Caco-2 (cell line): ENCODE measurements at places on chromosomes 12 and 14. TPM values are rescaled to one million over a fixed set of nuclear protein-coding genes. Genes with fewer than 3 reads are reported as not detected.

GRCh38 chr12:27705263-27705662 lies 5.4 kb upstream of the MRPS35 start:
- DNase-seq: peak; percentile 40

Gene TAS2R7
- total RNA-seq: not detected in 2 replicates

Gene IL23A
- total RNA-seq: 0.48 TPM in 1 of 2 replicates, not detected in the other

GRCh38 chr12:6925540-6926279 lies 2.0 kb upstream of the ATN1 start:
- DNase-seq: peak; percentile 45

- DNase-seq: no peak
Observed at GRCh38 chr12:464484-465267, 4.9 kb downstream of the B4GALNT3 start.

GRCh38 chr14:105660816-105661531 lies 134.6 kb downstream of the TMEM121 start:
- no peak for DNase-seq

- DNase-seq: no peak
Observed at GRCh38 chr12:110929818-110930217, 9.4 kb upstream of the MYL2 start.

GRCh38 chr12:106814714-106815113 lies 40.2 kb downstream of the RIC8B start:
- DNase-seq: no peak

DNA sequence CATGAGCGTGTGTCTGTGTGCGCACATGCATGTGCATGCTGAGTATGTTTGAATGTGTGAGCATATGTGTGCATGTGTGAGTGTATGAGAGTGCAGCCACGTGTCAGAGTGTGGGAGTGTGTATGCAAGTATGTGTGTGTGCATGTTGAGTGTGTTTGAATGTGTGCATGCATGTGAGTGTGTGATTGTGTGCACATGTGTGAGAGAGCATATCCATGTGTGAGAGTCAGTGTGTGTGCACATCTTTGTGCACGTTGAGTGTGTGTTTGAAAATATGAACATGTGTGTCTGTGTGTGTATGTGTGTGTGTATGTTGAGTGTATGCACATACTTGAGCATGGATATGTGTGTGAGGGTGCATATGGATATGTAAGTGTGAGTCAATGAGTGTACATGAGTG lies 730.8 kb downstream of the VRK1 start:
- no peak for DNase-seq

- no peak for DNase-seq
Observed at GRCh38 chr14:33596211-33597080, 354.4 kb downstream of the EGLN3 start.

Gene FIGNL2
- 3.5 and 3.6 TPM in 2 replicates for total RNA-seq

GRCh38 chr12:3597526-3598210 lies 106.7 kb downstream of the PRMT8 start:
- DNase-seq: no peak

- DNase-seq: no peak
Observed at GRCh38 chr12:79925492-79925891, 9.4 kb downstream of the PPP1R12A start.

Gene TEX22
- total RNA-seq: 0.86 and 0.91 TPM in 2 replicates

Gene RNASE7
- total RNA-seq: not detected in 2 replicates

Gene AMHR2
- 0.28 and 0.48 TPM in 2 replicates for total RNA-seq

Gene PARP11
- 18.1 and 19.0 TPM in 2 replicates for total RNA-seq

Gene GPX2
- total RNA-seq: 39.3 and 48.1 TPM in 2 replicates
